ENCODE measurements at places on chromosomes 13 and 19.

GRCh38 chr19:11481534-11482383 is 913 bp upstream of the ELAVL3 start:
- peak; percentile 97 for DNase-seq

DNA sequence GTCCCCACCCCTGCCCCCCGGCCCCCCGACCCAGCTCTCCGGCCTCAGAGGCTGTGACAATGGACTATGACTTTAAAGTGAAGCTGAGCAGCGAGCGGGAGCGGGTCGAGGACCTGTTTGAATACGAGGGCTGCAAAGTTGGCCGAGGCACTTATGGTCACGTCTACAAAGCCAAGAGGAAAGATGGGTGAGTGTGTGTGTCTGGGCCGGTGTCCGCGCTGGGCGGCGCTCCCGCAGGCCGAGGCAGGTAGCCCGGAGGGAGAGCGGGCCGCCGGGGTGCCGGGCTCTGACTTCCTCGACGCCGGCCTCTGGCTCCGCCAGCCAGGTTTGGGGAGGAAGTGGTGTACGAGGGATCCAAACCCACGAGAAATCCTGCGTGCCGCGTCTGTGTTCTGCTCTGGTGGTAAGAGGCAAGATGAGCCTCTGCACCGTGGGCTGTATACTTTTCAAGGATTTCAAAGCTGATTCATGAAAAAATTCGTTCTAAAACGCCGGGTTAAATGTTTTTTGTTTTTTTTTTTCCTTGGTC is 718 bp downstream of the CDK8 start:
- no peak for DNase-seq

DNA sequence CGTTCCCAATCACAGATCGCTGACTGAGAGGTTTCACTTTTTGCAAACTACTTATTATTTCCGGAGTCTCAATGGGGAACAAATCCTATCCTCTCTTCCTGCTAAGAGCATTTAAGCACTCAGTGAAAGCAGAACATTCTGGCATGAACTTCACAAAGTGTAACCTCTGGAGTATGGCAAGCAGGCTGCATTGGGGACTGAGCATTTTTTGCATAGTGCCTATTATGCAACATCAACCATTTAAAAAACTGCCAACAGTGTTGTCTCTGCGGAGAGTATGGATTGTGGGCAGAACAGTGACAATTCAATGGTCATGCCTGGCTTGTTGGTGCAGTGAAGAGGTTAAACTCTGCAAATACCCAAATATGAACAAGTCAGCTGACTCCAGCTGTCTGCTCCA is 484.6 kb downstream of the OLFM4 start:
- no peak for DNase-seq

DNA sequence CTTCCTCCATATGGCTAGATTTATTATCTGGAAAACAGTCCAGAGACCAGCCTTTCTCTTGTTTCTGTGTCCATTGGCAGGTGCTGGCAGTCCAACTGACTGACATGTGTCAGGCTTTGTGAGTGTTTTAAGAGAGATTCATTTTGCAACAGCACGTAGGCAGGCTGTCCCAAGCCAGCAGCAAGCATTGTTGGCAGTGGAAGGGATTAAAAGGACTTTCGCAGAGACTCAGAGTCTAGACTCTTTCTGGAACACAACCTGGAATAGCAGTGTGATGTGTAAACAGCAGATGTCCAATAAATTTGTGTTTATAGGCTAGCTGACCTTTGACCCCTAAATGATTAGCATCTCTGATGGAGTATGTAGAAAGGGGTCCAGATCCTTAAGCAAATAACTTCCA is 222.2 kb upstream of the SERP2 start:
- no peak for DNase-seq

DNA sequence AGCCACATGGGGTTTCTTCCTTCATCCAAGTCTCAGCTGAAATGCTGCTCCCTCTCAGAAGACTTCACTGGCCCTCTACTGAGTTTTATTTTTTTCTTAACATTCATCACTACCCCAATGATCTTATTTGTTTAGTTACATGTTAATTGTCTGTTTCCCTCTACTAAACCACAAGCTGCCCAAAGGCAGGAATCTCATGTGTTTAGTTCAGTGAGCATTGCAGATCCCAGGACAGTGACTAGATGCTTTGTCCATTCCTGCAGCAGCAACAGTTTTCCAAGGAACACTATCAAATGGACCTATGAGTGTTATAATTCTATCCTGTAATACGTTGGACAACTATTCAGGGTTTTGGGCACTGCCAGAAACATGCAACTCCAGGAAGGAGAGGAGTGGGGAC is 93.1 kb downstream of the RNASEH2B start:
- DNase-seq = no peak

GRCh38 chr13:89746554-89746953 is 1600.9 kb upstream of the MIR17HG start:
- DNase-seq = no peak

DNA sequence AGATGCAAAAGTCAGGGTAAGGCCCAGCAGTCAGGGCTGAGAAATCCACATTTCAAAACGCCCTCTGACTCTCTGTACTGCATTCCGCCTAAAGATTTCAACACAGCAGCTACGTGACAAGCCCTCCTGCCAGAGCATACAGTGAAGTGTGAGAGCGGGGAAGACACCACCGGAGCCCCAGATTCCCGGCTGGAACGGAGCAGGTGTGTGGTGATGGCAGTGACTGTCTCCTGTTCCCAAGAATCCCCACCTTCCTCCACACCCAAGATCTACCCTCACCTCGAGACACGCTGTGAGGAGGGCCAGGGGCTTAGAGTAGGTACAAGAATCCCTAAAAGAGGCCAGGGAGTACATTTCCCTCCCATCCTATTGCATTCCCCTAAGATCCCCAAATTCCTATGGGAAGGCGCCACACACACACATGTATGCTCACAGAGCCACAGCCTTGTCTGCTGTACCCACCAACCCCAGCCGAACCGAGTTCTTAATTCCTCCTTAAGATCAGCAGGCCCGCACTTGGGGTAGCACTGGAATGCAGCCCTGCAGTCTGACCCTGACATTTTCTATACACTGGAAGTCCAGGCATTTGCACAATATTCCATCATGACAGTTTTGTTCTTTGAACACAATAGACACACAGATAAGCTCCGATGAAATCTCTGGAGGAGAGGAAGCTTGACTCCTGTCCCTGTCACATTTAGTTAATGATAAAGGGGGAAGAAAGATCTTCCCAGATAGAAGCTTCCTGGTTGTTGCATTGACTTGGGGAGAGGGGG is 102.9 kb downstream of the FOXO1 start:
- no peak for DNase-seq

DNA sequence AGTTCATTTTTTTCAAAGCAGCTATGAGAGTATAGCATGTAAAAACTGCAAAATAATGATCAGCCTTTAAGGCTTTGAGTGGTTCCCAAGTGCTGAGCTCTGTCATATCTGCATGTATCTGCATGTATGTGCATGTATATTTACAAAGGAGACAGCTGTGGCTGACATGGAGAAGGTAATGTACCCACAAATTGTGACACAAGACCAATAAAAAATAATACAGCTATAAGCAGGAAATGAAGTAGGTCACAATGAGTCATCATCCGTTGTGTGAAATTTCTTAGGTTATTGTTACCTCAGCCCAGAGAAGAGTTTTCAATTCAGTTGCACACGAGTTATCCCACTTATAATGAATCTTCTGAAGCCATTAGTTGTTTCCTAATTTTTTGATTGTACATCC is 60.9 kb upstream of the MED4 start:
- no peak for DNase-seq

DNA sequence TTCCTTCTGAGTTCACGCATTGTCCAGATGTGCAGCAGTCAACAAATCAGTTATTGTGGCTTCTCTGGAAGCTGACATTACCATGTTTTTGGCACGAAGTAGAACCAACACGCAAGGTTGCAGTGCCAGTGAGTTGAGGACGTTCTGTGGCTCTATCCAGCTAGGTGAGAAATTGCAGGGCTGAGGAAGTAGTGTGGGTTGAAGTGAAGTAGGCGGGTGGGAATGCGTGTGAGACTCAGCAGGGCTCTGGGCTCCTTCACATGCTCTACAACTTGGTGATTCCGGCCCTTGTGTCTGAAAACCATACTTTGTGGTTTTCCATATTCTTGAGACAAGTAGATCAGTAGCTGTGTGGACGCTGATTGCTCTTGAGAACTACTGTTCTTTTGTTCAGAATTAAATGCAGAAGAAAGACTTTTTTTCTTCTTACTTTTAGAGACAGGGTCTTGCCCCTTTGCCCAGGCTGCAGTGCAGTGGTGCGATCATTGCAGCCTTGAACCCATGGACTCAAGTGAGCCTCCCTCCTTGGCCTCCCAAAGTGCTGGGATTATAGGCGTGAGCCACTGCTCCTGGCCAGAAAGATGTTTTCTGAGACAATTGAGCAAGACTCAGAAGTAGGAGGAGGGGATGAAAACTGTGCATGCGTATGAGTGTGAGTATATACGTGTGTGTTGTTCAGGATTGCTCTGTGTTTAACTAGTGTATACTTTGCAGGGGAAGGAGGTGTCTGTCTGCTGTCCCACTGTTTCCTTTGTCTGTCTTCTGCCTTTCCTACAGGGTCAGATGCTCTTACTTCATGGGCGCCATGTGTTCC is 46.2 kb downstream of the GATAD2A start:
- DNase-seq = no peak

GRCh38 chr13:69450245-69450644 is 657.4 kb upstream of the ATXN8OS start:
- no peak for DNase-seq

- DNase-seq = no peak
These were observed 160.8 kb upstream of the SERP2 start for GRCh38 chr13:44212633-44213396.

DNA sequence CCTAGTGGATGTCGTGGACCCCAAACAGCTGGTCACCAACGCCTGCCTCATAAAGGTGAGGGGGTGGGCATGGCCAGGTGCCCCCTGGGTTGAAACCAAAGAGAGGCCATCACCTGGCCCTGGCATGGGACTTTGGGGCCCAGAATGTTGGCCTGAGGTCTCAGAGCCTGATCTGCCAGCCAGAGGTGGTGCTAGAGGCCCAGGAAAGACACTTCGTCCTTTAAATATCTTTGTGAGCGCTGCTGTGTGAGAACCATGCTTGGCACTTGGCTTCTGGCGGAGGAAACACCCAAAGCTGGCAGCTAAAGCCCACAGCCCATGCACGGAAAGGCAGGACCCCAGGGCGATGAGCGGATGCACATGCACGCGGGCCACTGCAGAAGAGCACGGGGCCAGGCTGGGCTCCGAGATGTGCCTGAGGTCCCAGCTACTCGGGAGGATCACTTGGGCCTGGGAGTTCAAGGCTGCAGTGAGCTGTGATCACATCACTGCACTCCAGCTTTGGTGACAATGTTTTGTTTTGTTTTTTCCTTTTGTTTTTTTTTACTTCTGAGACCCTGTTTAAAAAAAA is 4.3 kb upstream of the ADM5 start:
- no peak for DNase-seq

GRCh38 chr13:36436811-36437210 is 4.5 kb downstream of the CCNA1 start:
- no peak for DNase-seq

- DNase-seq = no peak
These were observed 150.6 kb upstream of the RNF113B start for GRCh38 chr13:98327371-98328270.

GRCh38 chr19:41849067-41849466 is 4.2 kb downstream of the DMRTC2 start:
- DNase-seq = no peak

Measured in NCI-H1436 treated with DMSO at 0.1 percent for 48 hours (cell line).